ENCODE measurements at places on chromosomes 6 and 20.
A peak's percentile ranks its signal among the peaks of the same experiment; 100 is the strongest.

DNA sequence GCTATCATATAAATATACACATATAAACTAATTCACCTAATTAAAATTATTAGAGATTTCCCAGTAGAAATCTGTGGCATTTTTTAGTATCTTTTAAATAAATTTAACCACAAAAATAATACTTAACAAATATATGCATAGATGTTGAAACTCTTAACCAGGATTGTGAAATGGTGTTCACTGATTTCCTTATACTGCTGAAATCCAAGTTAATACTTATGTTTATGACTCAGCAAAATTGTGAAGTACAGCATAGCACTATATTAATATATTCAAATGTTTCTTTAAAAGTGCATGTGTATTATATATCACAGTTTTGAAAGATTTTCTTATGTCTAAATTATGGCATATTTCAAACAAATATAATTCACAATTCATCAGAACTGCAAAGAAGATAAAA, 328.2 kb upstream of the MANEA start:
- no peak for DNase-seq

GRCh38 chr6:3748208-3749066, 3.1 kb downstream of the PXDC1 start:
- no peak for DNase-seq

GRCh38 chr20:32918751-32919150, 60.0 kb downstream of the EFCAB8 start:
- DNase-seq: no peak

DNA sequence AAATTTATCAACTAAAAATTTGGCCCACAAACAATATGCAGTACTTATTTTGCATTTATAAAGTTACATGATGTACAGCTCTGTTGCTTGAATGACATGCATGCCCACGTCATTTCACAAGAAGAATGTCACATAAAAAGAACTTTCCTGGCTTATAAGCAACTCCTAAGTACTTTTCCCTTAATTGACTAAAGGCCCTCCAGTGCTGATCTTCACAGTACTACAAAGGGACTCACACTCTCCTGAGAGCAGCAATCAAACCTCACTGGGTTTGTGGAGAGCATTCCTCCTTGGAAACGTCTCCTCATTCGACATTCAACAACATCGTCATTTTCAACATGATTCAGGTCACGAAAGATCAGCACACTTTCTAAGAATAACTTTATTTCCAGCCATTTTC, 111.1 kb downstream of the IPCEF1 start:
- DNase-seq: no peak

GRCh38 chr6:46513533-46513932, 22.3 kb upstream of the RCAN2 start:
- no peak for DNase-seq

DNA sequence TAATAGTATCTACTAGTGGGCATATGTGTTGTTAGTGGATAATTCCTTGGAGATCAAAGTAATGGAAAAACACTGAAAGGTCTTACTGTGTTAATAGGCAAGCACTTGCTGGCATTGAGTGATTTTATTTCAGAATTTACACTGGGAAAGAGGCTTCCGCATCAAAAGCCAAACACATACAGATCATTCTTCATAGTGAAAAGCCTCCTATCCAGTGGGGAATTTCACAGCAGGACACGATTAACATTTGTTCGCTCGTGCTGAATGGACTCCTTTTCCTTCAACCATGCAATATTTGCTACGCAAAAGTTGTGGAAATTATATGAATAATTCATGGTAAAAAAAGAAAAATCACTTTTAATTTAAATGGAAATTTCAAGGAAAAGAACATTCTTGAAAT, 26.4 kb downstream of the GABRR1 start:
- DNase-seq: no peak

- peak; percentile 57 for DNase-seq
Observed at GRCh38 chr6:139323511-139324300, 31.9 kb upstream of the TXLNB start.

DNA sequence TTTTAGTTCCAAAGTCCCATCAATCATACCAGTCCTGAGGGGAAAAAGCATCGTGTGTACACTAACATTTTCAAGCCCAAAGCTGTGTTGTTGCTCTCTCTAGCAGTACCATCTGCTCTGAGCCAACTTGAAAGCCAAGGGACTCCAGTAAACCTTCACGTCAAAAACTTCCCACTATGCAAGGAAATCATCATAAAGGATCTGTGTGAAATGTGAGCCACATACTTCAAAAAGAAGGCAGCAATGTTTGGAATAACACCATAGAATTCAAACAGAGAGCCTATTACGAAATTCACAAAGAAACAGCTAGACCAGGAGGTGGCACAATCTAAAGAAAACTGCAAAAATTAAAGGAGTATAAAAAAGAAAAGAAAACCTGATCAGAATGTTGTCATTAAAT, 399.8 kb upstream of the EPHA7 start:
- no peak for DNase-seq

GRCh38 chr6:145315982-145316600, 419.2 kb downstream of the EPM2A start:
- no peak for DNase-seq

GRCh38 chr6:36335465-36336207, 1.1 kb downstream of the BNIP5 start:
- DNase-seq: no peak

GRCh38 chr20:52145587-52145986, 46.0 kb downstream of the ZFP64 start:
- DNase-seq: no peak

- DNase-seq: no peak
Observed at GRCh38 chr20:58033026-58033536, 195.4 kb downstream of the ANKRD60 start.

All from T-helper 17 cell (primary cell).